ENCODE measurements at places on chromosomes 13 and 19.

- DNase-seq = no peak
Measured at GRCh38 chr13:98144027-98144741, 1.3 kb downstream of the FARP1 start.

DNA sequence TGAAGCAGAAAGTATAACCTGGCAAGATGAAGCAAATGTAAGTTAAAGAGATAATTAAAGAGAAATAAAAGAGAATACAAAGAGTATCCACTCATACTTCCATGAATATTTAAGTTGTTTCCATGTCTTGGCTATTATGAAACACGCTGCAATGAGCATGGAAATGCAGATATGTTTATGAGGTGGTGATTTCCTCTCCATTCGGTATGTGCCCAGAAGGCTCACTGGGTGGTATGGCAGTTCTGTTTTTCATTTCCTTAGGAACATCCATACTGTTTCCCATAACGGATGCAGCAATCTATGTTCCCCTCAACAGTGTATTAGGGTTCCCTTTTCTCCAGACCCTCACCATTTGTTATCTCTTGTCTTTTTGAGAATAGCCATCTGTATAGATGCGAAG, 272.6 kb upstream of the SOX21 start:
- DNase-seq = no peak

DNA sequence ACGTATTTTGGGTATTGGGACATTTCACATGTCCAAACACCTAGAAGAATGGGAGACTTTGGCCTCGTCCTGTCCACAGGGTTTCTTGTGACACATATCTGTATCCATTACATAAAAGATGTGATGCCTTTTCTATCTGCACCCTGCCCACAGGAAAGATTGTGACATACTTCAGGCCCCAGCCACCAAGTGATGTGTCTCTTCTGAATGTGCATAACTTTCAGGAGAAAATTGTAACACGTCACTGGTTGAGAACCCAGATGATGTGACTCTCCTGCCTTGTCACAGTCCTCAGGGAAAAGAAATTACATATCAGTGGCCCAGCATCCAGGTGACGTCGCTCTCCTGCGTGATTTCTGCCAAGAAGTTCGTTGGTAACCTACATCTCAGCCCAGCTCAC, 21.0 kb upstream of the ZNF681 start:
- no peak for DNase-seq

DNA sequence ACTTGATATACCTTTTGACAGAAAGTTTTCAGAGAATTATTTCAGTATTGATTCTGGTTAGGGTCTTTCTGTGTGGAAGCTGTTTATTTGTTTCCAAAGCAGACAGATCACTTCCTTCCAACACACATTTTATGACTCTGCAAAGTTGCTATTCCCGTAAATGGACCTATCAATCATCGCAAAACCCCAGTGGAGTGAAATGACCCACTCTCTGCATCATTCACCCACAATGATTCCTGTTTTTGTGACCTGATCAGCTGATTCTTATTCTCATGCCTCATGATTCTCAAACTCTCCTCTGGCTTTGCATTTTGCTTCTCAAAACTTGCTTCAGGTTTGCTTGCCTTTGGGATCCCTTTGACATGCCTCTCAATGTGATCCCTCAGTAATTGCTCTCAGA, 453.7 kb downstream of the PCDH17 start:
- DNase-seq = peak; percentile 1

GRCh38 chr19:57900311-57900710, 11.5 kb upstream of the ZNF814 start:
- DNase-seq = no peak

GRCh38 chr19:27793128-27793643, 1419.8 kb downstream of the UQCRFS1 start:
- DNase-seq = peak; percentile 87

DNA sequence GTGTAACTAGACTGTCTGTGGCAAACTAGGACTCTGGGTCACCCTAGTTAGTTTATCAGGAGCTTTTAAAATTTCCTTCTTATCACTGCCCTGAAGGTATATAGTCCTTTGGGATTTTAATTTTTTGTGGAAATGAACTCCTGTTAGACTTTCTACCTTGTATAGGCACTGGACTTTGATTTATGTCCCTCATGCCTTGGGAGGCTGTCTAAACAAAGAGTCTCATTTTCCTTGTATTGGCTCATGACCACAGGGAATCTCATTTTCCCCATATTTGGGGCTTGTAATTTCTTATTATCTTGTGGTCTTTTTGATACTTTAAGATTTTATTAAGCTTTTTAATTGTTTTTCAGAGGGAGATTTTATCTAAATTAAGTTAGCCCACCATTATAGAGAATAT, 21.4 kb downstream of the KCTD4 start:
- no peak for DNase-seq

GRCh38 chr13:113078902-113079780, 26.4 kb upstream of the F7 start:
- no peak for DNase-seq

GRCh38 chr19:39385629-39386411, 5.1 kb downstream of the PAF1 start:
- no peak for DNase-seq

DNA sequence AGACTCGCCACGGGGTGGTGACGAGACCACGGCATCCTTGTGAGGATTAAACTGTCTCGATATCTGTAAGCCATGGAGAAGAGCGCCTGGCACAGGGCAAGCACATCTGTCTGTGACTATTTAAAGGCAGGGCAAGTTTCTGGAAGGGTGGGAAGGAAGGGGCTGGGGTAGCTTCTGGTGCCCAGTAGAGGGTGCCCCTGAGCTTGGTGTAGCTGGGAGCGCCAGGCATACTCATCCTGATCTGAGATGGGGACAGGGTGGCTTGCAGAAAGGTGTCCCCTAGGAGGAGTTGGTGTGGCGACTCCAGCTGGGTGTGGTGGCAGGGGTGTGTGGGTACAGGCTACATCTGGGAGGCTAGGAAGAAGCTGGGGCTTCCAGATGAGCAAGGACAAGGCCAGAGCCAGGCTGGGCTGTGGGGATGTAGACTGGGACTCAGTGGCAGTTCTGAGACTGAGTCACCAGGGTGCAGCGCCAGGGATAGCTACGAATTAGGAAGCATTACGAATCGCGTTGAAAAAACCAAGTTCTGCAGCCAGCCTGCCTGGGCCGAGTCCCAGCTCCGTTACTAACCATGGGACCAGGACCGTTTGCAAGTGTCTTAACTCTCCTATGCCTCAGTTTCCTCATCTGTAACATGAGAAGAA, 23.1 kb upstream of the ASPDH start:
- DNase-seq = no peak

GRCh38 chr19:1311543-1312091, 25.9 kb downstream of the EFNA2 start:
- DNase-seq = no peak
